Lower leg skin (tissue), 4 donors: ENCODE measurements at places on chromosomes 4 and X. TPM values are rescaled to one million over a fixed set of nuclear protein-coding genes. Genes with fewer than 3 reads are reported as not detected.

KLB gene
- total RNA-seq: 0.74 TPM

SCML2 gene
- 4.8 TPM for total RNA-seq

MOB1B gene
- total RNA-seq: 8.6 TPM

GABRQ gene
- 0.13 TPM for total RNA-seq

GAGE2A gene
- total RNA-seq: not detected

ATP7A gene
- 28.7 TPM for total RNA-seq

CXCR3 gene
- total RNA-seq: not detected

GAB3 gene
- total RNA-seq: 1.2 TPM

TMSB15C gene
- total RNA-seq: 0.80 TPM

COL4A6 gene
- total RNA-seq: 9.9 TPM

TRPC5OS gene
- total RNA-seq: not detected

MAGED4B gene
- total RNA-seq: 2.0 TPM

SMARCA1 gene
- 10.0 TPM for total RNA-seq

CHRDL1 gene
- 17.5 TPM for total RNA-seq

MAMLD1 gene
- total RNA-seq: 1.9 TPM

ETNPPL gene
- total RNA-seq: not detected

BST1 gene
- total RNA-seq: 6.7 TPM

TRO gene
- 0.61 TPM for total RNA-seq

WNK3 gene
- total RNA-seq: 0.49 TPM

FAAH2 gene
- total RNA-seq: 15.0 TPM

KCTD8 gene
- total RNA-seq: 2.9 TPM

TEX13B gene
- not detected for total RNA-seq

PDE6B gene
- not detected for total RNA-seq

RTL9 gene
- total RNA-seq: 0.30 TPM

MAN2B2 gene
- 32.2 TPM for total RNA-seq

SEC31A gene
- 101 TPM for total RNA-seq

EFHC2 gene
- 3.4 TPM for total RNA-seq

H2BW2 gene
- total RNA-seq: not detected

SSX4B gene
- total RNA-seq: not detected
